Left lobe of liver (tissue), 2 donors: ENCODE measurements at places on chromosomes 6 and 20.

GRCh38 chr20:50464026-50464724 lies 46.0 kb upstream of the PTPN1 start:
- DNase-seq, result no peak

DNA sequence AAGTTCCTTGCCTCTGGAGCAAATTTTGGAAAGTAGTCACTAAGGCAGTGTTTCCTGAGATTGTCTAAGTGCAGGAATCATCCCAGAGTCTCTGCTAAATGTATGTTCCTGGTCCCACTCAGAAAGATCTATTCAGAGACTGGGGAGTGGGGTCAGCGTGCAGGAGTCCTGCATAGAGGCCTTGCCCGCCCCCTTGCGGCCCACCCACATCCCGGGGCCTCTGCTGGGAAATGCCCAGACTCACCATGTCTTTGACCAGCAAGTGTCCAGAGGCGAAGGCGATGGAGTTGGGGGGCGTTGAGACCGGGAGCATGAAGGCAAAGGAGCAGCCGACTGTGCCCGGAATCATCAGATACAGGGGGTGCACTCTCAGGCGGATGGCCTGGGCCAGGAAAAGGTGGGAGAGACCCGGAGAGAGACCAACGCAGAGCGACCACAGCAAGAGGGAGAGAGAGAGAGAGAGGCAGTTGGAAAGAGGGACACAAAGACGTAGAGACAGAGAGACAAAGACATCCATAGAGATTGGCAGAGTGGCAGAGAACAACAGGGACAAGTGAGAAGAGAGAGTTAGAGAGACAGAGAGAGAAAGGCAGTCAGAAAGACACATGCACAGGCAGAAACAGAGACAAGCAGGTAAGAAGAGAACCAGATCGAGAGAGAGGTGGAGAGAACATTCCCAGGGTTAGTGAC lies 12.9 kb upstream of the OCSTAMP start:
- DNase-seq, result no peak

GRCh38 chr6:24996269-24996836 lies 60.6 kb upstream of the RIPOR2 start:
- DNase-seq, result no peak

- DNase-seq, result no peak
Measured at GRCh38 chr6:35905141-35905785, 15.6 kb downstream of the SRPK1 start.

GRCh38 chr6:40477246-40478126 lies 109.7 kb downstream of the LRFN2 start:
- no peak for DNase-seq

- no peak for DNase-seq
Measured at GRCh38 chr6:25326126-25326525, 47.0 kb downstream of the CARMIL1 start.

GRCh38 chr6:56144538-56145324 lies 102.6 kb downstream of the COL21A1 start:
- DNase-seq, result no peak
